ENCODE measurements at places on chromosomes 1 and 21. TPM values are rescaled to one million over a fixed set of nuclear protein-coding genes. Genes with fewer than 3 reads are reported as not detected.

The NID1 gene
- total RNA-seq, result 45.7 TPM

DNA sequence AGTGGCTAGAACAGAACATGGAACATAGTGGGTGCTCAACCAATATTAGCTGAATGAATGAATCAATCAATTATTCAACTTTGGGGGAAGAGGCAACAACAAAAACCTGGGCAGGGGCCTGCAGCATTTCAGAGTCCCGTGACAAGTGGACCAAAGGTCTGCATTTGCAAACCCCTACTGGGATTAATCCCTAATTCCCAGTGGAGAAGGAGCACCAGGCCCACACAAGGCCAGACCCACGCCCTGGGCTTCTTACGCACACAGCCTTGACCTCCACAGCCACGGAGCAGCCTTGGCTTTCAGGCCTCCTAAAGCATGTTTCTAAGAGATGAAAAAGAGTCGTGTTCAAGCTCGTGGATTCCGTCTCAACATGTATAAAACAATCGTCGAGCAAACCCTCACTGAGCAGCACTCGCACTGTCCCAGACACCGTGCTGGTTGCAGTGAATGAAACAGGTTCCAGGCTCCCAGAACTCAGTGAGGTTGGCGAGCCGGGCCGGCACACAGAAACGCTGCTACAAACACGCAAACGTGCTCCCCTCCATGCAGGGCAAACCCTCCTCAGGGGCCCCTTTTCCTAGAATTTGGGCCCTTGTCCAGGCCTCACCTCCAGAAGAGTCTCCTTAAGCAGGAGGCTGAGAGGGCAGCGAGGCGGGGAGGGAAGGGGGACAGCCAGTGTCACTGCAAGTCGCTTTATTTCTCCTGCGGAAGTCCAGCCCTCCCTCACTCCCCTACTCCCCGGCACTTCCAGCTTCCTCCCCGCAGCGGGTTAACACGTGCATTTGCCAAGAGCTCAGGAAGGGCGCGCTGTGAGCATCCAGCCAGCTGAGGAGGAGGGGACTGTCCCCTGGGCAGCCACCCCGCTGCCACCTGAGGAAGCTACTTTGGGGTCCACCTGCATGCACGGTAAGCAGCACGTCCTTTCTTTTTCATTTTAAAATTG, 556.4 kb downstream of the KIF26B start:
- DNase-seq, result no peak

The KCNE2 gene
- total RNA-seq, result not detected

DNA sequence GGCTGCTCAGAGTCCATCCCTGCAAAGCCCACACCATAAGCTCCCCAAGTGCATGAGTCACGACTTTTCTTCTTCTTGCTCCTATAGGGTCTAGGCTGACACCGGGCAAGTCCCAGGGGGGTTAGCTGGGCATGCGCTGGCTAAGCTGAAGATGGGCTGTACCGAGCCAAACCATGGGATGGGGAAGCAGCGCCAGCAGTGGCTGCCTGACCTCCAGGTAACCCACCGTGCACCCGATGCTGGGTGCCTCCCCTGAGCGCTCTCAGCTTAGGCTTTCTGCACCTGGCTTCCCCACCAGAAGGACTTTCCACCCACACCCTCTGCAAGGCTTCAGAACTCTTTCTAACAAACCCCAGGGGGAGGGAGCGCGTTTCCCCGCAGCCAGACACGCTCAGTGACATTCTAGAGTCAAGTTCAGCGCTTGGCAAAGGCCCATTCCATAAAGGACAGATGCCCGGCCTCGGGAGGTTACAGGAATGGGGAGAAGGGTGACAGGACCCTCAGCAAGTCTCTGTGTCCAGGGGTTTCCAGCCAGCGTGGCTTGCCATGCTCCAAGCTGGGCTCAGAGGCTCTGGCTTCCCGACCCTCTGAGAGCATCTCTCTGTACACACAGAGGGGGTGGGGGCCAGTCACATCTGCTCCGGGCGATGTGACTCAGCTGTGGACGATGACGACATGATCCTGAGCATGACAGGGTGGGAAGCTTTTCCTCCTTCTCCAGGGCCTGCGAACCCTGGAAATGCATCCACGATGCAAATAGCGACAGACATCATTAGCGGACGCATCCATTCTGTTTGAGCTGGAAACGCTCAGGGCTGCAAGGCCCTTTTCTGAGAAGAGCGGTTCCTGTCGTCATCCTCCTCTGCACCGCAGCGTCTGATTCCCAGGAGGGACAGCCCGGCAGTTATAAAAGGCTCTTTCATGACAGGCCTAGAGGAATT, 107.8 kb downstream of the SIK1 start:
- no peak for DNase-seq

DNA sequence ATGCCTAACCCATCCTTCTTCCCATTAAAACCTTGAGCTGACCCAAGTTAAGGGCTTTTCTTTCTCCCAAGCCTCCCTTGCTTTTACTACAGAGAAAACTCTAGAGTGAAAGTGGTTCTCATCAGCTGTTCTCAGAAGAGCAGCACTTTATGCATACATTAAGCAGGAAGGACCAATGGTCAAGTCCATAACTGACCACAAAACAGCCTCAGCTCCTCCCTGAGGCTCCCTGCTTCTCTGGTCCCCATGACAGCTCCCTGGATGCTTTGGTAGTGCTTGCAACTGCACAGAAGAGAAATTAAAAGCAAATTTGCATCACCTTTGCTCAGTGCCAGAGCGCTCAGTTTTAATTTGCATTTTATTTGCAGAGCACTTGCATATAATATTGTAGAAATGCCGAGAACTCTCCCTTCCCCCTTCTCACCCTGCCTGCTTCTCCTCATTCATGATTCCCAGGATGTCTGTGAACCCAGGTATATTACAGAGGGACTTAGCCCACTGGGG, 56.1 kb downstream of the LMX1A start:
- DNase-seq, result no peak

The DYNLT5 gene
- total RNA-seq, result 1.1 TPM

DNA sequence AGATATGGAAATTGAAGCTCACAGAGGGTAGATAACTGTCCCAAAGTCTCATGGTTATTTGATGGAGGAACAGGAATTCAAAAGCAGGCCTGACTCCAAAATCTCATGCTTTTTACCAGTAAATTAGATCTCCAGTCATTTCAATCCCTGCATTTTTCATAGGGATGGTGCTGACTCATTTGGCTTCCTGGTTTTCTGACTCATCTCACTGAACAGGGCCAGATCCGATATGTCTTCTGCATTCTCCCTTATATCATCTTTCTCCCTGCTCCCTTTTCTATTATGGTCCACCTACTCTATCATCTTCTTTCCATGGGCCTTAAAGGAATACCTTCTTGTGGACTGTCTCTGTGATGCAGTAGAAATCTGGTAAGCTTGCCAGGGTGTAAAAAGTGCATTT, 187.2 kb downstream of the FGGY start:
- DNase-seq, result no peak

DNA sequence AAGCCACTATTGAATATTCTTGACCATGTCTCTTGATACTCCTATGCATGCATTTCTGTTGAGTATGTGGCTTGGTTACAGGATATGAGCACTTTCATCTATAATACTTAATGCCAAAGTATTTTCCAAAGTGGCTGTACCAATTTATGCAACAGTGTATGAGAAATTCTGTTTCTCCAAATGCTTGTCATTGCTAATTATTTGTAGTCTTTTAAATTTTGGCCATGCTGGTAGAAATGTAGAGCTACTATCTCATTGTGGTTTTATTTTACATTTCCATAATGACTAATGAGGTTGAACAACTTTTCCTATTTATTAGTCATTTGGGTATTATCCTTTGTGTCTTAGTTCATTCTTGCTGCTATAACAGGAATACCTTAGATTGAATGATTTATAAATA, 71.4 kb upstream of the TSPAN2 start:
- DNase-seq, result no peak

The RIT1 gene
- total RNA-seq, result 13.1 TPM

DNA sequence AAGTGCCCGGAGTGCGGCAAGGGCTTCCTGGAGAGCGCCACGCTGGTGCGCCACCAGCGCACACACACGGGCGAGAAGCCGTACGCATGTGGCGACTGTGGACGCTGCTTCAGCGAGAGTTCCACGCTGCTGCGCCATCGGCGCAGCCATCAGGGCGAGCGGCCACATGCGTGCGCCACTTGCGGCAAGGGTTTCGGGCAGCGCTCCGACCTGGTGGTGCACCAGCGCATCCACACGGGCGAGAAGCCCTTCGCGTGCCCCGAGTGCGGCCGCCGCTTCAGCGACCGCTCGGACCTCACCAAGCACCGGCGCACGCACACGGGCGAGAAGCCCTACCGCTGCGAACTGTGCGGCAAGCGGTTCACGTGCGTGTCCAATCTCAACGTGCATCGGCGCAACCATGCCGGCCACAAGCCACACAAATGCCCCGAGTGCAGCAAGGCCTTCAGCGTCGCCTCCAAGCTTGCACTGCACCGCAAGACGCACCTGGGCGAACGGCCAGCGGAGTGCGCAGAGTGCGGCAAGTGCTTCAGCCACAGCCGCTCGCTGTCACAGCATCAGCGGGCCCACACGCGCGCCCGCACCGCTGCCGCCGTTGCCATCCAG, 10.0 kb downstream of the ZNF672 start:
- DNase-seq, result no peak

DNA sequence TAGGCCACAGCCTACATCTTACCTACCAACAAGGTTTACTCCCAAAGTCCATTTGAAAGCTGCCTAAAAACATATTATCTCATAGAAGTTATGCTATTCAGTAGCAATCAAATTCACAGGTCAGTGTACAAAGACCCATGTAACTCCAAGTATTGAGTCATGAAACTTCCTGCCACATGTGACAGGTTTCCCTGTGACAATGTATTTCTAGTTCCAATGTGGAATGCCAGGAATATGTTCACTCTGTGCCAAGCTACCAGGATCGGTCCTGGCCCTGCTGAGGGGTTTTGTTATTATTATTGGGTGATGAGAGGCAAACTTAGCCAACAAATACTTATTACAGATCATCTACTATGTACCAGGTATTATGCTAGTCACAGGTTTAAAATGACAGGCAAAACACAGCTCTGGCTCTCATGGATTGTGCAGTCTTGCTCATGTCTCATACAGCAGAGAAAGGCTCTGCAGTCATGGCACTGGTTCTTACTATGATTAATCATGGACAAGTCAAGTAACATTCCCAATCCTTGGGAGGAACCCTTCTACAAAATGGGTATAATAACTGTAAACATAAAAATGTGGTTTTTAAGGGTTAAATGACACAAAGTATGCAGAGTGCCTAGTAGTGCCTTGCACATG, 22.5 kb downstream of the DPH5 start:
- no peak for DNase-seq

The NTNG1 gene
- not detected for total RNA-seq

DNA sequence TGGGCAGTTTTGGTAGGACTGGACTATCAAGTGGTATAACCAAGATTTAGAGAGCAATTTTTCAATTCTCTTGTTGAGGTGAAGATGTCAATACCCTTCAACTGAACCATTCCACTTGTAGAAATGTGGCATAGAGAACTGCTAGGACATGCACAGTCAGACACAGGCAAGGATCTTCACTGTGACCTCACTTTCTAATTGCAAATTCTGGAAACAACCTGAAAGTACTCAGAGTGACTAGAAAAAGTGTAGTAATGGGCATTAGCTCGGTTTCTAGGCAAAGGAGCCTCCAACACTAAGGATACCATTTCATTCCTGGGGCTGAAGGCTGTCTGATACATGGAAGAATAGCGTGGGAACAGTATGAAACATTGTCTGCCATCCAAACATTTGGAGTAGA, 433.0 kb upstream of the RUNX1 start:
- DNase-seq, result no peak

The KRTAP19-2 gene
- not detected for total RNA-seq

- no peak for DNase-seq
Observed at GRCh38 chr1:50666849-50667248, 243.6 kb upstream of the DMRTA2 start.

GRCh38 chr1:224851848-224852261, 77.6 kb upstream of the DNAH14 start:
- no peak for DNase-seq

The IFI6 gene
- total RNA-seq, result 45.7 TPM
